Stimulated activated CD4-positive, alpha-beta T cell treated with anti-CD3 and anti-CD28 coated beads, Interleukin-12 subunit alpha, Interleukin-12 subunit beta, amount 100 ng/mL, for 24 hours (primary cell): ENCODE measurements at places on chromosomes 5 and 9.

GRCh38 chr5:126544087-126544740 lies 50.8 kb downstream of the ALDH7A1 start:
- no peak for DNase-seq

GRCh38 chr5:2633992-2634391 lies 117.5 kb downstream of the IRX2 start:
- DNase-seq, result no peak

DNA sequence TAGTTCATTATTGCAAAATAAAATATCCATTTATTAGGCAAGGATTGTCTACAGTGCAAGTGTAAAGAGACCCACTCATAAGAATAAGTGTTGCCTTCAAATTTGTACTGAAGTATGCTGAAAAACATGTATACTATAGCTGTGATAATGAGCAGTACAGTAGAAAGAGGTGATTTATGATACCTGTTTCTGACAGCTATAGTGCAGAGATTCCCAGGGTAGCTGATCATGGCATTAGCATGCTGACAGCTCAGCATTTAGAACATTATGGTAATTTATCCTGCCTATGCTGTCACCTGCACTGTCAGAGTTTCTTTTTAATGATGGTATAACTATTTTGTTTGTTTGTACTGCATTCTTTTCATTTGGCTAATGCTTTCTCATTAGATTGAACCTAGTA lies 177.6 kb upstream of the TLX3 start:
- DNase-seq, result no peak

GRCh38 chr5:132901730-132902129 lies 28.3 kb downstream of the LEAP2 start:
- no peak for DNase-seq

DNA sequence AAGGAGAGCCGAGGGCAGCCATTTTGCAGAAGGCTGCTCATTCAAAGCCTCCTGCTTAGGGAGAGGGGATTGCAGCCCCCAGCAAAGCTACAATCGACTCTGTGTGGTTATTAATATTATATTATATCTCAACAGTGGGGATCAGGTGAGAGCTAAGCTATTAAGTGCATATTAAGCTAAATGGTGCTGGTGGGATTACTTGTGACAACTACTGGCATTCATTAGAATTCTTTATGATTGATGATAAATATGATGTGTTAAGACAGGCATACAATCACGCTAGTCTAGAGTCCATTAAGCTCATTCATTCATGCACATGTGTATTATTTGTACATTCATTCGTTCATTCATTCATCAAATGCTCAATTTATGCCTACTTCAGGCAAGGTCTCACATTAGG lies 23.0 kb downstream of the COL15A1 start:
- no peak for DNase-seq

DNA sequence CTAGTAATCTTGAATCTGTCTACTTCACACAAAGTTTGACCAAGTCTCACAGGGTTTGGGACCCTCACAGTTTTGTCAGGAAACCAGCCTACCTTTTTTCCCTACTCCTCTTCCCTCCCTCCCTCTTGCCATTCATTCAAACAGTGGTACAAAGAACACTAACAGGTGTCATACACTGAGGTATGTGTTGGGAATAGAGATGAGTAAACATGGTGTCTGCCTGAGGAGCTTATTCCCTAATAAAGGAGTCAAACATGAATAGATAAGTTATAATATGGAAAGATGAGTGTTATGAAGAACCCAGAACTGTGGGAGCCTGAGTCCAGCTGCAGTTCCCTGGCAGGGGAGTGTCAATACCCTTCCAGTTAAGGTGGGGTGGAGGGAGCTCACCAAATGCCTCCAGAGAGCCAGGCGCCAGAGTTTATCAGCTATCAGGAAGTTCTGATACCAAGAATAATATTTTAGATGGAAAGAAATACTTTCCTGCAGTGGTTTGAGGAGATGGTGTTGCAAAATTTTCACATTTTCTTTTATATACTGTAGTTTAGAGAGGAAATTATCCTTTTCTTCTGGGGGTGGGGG lies 183.4 kb upstream of the NR3C1 start:
- DNase-seq, result no peak

DNA sequence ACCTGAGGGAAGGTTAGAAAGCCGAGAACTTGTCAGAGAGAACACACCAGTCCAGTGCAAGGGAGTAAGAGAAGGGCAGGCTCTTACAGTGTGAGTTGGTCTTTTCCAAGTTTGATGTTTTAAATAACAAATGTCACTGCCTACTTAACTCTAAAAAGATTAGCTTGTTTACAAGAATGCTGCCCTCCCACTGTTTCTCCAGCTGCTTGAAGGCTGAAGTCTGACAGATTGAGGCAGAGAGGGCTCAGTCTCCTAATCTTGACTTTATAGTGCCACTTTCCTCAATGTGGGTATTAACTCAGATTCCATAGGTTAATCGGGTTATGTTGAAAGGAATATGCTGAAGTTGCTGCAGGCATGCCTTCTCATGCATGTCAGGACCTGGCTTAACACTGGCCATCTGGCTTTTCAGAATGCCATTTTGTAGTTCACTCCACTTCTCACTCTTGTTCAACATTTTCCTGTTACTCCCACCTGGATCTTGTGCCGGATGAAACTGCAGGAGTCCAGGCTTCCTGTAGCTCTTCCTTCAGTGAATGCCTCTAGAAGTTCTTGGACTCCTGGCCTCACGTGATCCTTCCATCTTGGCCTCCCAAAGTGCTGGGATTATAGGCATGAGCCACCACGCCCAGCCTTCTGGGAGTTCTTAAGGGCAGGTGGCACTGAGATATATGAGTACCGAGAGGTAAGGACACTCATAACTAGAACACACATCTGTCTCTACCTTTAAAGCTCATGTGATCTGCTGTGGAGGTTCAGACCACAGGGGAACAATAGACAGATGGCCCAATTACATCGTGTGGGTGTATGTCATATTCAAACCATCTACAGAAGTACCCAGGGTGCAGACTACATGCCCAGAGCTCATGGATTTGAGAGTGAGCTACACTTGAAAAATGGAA lies 249.7 kb downstream of the ARHGAP26 start:
- DNase-seq, result no peak

DNA sequence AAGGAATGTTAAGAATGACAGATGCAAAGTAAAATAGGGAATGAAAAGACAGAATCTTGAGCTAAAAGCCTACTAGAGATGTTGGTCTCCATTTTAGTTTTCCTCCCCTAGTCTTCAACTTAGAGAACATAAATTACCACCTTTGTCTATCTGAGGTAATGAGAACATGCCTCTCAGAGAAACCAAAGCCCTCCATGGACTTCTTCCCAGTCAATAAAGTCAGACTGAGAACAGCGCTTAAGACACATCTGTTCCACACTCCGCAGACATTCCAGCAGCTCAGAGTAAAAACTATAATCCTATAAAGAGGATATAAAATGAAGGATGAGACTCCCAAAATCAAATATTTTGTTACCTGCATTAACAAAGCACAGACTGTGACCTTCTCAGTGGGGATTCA lies 79.2 kb downstream of the DPYSL3 start:
- DNase-seq, result no peak
